EH (cell line): ENCODE measurements at places on chromosomes 6 and 20.
A peak's percentile ranks its signal among the peaks of the same experiment; 100 is the strongest.

DNA sequence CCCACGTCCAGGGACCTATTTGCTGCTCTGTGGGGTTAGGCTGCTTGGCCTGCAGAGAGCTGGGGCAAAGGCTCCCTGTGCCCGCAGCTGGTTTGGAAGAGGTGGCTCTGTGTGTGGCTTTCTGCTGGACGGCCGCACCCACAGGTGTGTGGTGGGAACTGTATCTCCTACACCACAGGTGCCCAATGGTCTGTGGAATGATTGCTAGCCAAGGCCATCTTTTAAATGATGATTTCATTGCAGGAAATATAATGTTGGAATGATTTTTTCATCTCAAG is 178.4 kb downstream of the DLL1 start:
- no peak for DNase-seq

DNA sequence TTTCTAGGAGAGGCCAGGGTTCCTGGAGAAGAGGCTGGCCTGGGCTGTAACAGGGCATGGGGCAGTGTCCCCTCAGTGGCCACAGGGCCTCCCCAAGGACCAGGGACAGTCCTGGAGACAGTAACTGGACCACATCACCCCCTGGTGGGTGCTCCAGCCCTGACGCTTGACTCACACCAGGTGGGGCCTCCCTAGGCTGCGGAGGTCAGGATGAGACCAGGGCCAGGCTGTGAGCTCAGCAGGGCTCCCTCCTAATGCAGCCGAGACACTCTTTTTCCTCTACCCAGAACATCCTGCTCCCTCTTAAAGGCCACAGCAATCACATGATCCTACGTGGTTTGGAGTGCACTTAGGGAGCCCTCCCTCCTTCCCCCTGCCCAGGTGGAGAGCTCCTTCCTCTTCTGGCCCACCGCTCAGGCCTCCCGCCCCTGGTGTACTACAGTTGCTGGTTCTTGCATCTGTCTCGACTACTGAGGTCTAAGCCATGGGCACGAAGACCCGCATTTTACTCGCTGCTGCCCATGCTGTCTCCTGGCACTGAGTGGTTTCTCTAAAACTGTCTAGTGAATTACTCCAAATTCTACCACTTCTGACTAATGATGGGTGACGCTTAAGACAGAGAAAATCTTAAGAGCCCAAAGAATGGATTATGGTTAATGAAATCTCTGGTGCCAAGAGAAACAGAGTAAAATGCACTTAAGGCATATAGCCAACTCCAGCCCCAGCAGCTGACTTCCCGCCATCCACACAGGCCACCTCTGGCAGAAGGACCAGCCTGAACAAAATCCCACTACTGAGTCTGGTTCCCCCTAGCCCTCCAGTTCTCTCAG is 166.1 kb upstream of the CST7 start:
- no peak for DNase-seq

- no peak for DNase-seq
These were observed 3.6 kb downstream of the RPS21 start for GRCh38 chr20:62390317-62391164.

DNA sequence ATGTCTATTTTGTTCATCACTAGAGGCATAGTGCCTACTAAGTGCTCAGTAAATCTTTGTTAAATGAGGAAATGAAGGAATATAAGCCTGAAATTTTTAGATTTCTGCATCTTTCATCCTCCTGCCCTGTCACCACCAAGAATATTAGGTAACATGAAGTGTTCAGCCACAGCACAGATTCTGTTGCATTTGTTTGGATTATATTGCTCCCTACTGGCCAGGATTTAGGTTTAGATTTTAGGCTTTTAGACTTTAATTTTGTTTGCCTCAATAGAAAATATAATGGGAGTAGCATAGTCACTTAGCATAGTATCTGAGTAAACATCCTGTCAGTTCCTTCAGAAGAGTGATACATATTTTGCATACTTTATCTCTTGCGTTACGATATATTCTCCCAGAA is 14.2 kb downstream of the FARS2 start:
- DNase-seq: no peak

GRCh38 chr6:11700118-11700718 is 78.4 kb downstream of the ADTRP start:
- peak; percentile 67 for DNase-seq

- no peak for DNase-seq
These were observed 2.1 kb downstream of the GFOD1 start for GRCh38 chr6:13485303-13485702.

GRCh38 chr6:97306544-97307320 is 23.7 kb upstream of the MMS22L start:
- DNase-seq: no peak

- peak; percentile 7 for DNase-seq
These were observed 53.0 kb upstream of the TCF21 start for GRCh38 chr6:133835901-133836300.

- DNase-seq: peak; percentile 80
These were observed 609 bp downstream of the MYL9 start for GRCh38 chr20:36541768-36542488.

DNA sequence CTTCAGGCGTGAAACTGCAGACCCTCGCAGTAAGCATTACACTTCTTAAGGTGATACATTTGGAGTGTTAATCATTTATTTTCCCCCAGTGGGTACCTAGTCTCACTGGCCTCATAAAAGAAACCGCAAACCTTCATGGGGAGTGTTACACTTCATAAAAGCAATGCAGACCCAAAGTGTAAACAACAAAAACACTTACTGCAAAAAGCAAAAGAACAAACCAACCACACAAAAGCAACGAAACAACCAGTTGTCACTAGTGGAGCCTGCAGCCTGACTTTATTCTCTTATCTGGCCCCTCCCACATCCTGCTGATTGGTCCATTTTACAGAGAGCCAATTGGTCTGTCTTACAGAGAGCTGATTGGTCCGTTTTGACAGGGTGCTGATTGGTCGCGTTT is 23.8 kb downstream of the LY86 start:
- no peak for DNase-seq

GRCh38 chr6:123830120-123830519 is 26.5 kb downstream of the NKAIN2 start:
- DNase-seq: no peak

GRCh38 chr6:131062241-131063027 is 611 bp downstream of the EPB41L2 start:
- DNase-seq: no peak

DNA sequence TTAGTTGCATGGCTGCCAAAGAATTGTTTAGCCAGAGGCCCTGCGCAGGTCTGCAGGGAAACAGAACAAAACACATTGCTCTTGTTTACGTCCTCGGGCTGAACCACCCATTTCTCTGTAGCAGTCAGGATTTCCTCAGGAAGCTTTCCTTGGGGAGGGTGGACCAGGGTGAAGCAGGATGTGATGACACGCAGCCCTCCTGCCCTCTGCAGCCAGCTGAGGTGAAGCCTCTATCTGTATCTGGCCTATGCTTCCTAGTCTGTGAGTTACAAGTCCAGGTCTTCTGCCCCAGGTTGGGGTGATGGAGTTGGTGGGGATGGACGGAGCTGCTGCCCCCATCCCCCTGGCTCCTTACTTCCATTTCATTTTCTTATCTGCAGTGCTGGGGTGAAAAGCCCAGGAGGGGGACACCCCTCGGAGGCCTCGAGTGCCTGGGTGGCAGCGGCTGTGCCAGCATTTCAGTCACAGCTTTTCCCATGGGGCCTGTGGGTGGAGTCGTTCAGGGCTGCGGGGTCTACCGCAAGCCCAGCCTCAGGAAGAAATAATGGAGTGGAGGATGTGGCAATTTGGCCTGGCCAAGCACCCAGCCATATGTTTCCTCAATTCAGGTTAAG is 24.9 kb downstream of the SASH1 start:
- peak; percentile 76 for DNase-seq

GRCh38 chr6:17771609-17772008 is 64.9 kb upstream of the NUP153 start:
- DNase-seq: no peak

DNA sequence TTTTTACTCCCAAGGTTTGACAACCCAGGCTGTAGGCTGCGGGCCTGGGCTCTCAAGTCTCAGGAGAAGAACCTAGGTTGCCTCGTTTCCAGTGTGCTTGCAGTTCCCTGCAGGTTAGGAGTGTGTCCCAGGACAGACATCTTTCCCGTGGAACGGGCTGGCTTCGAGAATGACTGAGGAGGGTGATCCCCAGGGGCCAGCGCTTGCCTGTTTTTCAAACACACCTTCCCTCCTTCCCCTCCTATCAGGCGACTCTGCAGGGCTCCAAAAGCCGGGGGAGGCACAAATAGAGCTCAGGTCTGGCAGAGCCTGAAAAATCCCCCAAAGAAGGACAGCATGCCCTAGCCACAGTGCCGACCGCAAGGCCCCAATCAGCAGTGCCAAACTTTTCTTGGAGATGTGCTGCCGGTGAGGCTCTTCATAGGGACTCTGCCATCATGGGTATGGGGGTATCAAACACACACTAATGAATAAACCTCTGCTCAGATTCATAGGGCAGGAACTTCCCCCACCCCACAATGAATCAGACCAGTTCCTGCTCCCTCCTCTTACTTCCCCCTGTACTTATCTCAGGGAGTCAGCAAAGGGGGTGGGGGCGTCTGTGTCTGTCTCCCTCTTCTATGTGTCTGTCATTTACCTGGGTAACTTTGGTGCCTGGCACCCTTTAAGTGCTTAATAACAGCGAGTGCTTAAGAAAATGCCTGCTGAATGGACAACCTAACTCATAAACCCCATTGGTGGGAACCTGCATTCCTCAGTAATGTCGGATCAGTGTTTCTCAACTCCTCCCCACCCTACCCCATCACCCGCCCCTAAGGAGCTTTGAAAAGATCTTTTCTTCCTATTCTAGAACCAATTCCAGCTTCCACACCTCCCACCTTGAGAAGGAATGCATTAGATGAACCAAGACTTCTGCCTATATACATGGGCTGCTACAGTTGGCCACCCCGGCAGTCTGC is 1.6 kb downstream of the KCNG1 start:
- peak; percentile 58 for DNase-seq

GRCh38 chr20:53621482-53622246 is 28.0 kb upstream of the ZNF217 start:
- peak; percentile 95 for DNase-seq

DNA sequence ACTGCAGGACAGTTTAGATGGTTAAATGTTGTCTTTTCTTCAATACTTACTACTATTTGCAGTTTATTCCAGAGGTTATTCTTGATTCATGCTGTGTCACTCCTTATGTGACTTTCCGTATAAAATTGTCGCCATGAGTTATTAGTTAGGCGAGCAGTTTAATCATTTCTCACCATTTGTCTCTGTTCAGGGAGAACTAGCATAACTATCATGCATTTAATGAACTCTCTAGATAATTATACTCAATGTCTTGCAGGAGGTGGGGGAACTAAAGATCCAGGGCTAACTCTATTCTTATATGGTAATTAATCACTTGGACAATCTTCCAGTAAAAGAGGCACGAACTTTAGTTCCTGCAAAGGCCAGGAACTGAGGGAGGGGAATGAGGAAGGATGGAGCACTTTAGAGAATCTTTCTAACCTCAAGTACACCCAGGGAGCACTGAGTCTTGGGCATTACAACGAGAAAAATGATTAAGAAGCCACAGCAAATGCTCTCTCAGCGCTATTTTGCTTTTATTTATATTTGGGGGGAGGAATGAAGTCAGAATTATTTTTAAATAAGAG is 58.3 kb downstream of the IYD start:
- DNase-seq: no peak

- DNase-seq: no peak
These were observed 259.2 kb downstream of the UTRN start for GRCh38 chr6:144544266-144544830.

GRCh38 chr6:126268092-126268491 is 71.8 kb upstream of the CENPW start:
- DNase-seq: no peak

DNA sequence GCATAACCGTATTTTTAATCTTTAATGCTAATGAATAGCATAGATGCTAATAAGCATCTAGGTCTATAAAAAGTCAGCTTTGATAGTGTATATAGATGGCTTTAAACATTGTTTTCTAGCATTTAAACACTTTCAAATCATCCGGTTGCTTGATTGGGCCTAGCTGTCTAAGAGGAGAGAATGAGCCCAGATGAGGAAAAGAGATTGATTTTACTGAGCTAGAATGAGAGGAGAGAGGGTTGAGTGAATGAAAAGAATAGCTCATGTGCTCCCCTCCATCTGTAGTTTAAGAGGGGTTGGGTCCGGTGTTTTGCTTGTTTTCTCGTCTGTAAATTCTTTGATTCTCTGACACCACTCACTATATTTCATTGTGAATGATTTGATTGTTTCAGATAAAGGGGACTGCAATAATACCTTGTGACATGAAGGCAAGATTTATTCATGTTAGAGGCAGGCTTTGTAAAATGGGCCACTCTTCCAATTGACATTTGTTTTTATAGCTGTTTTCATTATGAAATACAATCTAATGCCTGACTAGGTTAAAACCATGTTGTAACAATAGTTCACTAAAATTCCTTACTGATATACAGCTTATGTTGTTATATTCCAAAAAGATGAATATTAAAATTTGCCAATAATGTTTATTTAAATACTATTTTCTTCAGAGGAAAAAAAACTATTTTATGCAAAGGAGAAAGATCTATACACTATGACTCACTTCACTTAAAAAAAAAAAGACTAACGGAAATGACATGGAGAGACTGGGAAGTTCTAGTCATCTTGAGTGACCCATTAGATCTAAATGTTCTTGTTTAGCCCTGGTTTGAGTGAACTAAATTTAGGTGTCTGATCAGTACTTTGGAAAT is 3.2 kb downstream of the PTPN1 start:
- peak; percentile 78 for DNase-seq

GRCh38 chr6:36444470-36444869 is 1.7 kb downstream of the KCTD20 start:
- peak; percentile 83 for DNase-seq

- peak; percentile 6 for DNase-seq
These were observed 14.0 kb downstream of the RBL1 start for GRCh38 chr20:37081717-37082289.

DNA sequence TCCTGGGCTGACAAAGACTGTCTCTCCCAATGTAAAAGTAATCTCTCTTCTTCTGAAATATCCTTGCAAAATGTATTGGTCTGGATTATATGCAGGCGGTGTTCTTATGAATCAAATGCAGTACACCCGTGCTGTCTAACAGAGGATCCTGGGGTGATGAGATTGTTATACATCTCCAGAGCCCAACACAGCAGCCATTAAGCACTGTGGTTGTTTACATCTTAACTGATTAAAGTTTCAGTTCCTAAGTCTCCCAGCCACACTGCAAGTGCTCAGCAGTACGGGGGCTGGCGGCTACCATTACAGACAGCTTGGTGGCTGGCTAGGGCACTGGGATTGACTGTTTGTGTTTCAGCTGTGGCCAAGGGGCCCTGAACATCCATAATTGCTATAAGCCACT is 7.0 kb downstream of the UNC93A start:
- DNase-seq: no peak
